ENCODE measurements at places on chromosomes 2 and 18.
A peak's percentile ranks its signal among the peaks of the same experiment; 100 is the strongest.

DNA sequence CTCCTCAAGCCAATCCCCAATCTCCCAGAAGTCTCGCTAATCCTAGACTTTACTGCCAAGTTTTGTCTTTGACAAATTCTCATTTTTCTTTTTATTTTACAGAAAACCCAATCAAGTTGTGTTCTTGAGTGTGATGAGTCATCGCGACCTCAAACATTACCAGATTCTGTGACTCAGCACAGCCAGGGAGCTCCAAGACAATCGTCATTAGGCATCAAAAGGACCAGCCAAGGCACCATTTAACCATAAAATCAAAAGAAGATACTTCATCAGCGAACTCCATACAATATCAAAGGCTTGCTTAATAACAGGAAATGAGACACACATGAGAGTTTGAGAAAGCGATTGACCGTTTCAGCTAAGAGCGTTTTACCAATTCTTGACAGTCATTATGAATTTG lies 146.2 kb upstream of the AGAP1 start:
- peak; percentile 88 for DNase-seq

DNA sequence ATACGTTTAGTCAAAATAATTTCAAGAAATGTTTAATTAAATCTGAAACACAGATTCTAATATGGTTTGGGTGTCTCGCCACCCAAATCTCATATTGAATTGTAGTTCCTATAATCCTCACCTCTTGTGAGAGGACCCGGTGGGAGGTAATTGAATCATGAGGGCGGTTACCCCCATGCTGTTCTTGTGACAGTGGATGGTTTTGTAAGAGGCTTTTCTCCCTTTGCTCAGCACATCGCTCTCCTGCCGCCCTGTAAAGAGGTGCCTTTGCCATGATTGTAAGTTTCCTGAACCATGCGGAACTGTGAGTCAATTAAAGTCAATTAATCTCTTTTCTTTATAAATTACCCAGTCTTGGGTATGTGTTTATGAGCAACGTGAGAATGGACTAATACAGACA lies 1045.1 kb upstream of the POU3F3 start:
- DNase-seq, result no peak

GRCh38 chr2:173311844-173312606 lies 42.6 kb upstream of the CDCA7 start:
- no peak for DNase-seq

- no peak for DNase-seq
Observed at GRCh38 chr18:48342581-48342980, 66.6 kb downstream of the ZBTB7C start.

DNA sequence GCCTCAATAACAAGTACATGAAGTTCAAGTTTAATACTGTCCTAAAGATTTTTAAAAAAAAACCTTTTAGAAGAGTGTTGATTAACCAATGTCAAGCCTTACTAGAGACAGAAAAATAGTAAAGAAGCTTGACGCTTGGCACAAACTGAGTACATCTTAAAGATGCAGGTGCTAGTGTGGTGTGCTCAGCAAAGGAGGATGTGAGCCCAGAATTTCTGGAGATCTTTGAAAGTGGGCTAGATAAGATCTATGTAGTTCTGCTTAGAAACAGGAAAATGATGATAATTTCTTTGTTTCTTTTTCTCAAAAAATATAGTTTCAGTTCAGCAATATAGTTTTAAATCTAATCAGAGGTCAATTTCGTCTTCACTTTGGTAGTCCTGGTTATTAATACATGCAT lies 118.3 kb upstream of the KLHL14 start:
- no peak for DNase-seq

DNA sequence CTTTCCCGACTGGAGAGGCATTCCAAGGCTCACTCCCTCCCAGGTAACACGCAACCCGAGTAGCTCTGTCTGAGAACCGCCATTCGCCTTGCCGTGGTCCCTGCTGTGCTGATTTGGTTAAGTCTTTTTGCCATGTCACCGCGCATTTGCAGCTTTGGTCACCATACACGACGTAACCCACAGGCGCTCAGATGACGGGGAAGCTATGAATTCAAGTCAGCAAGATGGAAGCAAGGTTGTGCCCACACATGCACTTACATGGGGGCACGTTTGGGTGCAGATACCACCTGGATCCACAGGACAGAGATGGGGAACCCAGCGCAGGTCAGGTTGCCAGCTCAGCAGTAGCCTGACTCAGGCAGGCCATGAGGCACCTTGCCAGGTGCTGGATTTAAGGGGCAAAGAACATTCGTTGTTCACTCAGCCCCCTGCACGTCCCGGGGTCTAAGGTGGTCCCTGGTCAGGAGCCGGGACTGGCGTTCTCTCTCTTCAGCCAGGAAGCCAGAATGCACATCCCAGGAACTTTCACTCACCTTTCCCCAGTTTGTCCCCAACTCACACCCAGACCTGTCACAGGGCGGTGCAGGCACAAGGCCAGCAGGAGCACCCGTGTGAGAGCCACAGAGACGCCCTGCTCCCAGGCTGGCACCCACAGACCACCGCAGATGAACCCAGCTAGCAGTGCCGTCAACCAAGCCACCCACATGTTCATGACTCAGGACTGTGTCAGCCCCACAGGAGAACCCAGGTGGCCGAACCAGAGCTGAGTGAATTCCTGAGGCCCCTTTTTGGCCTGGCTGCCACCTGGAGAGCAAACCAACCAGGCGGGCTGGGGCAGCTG lies 19.9 kb downstream of the SNED1 start:
- DNase-seq, result no peak

DNA sequence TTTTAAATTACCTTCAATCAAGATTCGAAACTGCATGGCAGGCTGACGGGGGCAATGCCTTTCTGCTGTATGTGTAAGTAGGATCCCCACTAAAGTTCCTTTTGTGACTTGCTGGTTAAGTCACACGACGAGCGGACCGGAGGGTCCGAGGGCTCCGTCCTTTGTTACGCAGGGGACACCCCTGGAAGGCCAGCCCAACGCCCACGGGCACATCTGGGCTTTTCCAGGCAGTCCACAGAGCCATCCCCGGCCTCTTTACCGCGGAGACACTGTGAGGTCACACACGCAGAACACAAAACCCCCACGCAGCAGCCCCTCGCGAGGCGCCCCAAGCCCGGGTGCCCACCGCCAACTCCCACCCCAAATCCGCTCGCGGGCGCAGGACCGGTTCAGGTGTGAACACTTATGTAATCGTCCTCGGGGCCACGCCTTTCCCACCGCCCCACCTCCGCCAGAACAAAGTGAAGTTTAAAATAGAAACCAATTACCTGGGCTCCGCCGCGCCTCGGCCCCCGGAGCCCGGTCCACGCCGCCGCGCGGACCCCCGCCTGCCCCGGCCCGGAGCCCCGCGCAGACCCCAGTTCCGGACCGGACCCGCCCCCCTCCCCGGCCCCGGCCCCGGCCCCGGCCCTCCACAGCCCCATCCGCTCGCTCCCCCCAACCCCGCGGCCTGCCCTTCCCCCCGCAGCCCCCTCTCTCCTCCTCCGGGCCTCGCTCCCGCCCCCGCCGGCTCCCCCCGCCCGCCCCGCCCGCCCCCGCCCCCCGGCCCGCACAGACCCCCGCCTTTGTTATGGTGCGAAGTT lies 4.2 kb downstream of the ZNF516 start:
- DNase-seq, result peak; percentile 49

- no peak for DNase-seq
Observed at GRCh38 chr2:26273501-26273900, 28.8 kb downstream of the HADHB start.

GRCh38 chr2:88615822-88616221 lies 11.4 kb downstream of the EIF2AK3 start:
- DNase-seq, result no peak

GRCh38 chr2:179266271-179266670 lies 1.6 kb upstream of the SESTD1 start:
- peak; percentile 10 for DNase-seq

DNA sequence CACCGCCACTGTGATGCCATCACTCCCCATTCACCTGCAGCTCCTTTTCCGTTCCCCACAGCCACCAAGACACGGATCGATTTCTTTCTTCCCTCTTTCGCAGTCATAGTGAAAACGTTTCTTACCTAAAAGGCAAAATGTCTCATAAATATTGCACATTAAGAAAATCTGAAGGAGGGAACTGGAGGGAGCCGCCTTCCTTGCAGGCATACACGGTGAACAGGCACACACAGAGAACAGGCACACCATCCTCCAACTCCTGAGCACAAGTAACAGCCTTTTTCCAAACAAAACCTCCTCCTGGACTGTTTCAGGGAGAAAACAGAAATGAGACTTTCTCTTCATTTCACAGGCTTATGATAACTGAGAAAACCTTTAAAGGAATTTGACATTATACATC lies 17.0 kb downstream of the MRPS5 start:
- no peak for DNase-seq

DNA sequence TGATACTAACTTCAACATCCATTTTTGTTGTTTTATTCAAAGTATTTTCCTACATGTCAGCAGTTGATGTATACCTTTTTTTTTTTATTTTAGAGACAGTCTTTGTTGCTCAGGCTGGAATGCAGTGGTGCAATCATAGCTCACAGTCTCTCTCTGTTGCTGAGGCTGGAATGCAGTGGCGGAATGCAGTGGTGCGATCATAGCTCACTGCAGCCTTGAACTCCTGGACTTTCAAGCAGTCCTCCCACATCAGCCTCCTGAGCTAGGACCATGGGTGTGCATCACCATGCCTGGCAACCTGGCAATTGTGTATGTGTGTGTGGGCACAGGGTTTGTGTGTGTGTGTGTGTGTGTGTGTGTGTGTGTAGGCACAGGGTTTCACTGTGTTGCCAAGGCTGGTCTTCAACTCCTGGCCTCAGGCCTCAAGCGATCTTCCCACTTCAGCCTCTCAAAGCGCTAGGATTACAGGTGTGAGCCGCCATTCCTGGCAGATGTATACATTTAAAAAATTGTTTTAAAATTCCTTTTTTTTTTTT lies 24.8 kb downstream of the SANBR start:
- peak; percentile 16 for DNase-seq

GRCh38 chr18:68041327-68041726 lies 524.8 kb upstream of the DSEL start:
- no peak for DNase-seq

- peak; percentile 73 for DNase-seq
Observed at GRCh38 chr2:203623096-203623495, 83.3 kb upstream of the CD28 start.

DNA sequence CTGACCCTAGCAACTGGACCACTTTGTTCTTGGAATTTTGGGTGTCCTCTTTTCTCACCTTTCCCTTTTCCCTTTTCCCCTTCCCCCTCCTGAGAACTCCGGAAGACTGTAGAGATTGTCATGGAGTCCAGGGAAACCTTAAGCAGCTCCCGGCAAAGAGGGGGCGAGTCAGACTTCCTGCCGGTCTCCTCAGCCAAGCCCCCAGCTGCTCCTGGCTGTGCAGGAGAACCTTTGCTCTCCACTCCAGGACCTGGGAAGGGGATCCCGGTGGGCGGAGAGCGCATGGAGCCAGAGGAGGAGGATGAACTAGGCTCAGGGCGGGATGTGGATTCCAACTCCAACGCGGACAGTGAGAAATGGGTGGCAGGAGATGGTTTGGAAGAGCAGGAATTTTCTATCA lies 20.5 kb downstream of the SETBP1 start:
- no peak for DNase-seq

DNA sequence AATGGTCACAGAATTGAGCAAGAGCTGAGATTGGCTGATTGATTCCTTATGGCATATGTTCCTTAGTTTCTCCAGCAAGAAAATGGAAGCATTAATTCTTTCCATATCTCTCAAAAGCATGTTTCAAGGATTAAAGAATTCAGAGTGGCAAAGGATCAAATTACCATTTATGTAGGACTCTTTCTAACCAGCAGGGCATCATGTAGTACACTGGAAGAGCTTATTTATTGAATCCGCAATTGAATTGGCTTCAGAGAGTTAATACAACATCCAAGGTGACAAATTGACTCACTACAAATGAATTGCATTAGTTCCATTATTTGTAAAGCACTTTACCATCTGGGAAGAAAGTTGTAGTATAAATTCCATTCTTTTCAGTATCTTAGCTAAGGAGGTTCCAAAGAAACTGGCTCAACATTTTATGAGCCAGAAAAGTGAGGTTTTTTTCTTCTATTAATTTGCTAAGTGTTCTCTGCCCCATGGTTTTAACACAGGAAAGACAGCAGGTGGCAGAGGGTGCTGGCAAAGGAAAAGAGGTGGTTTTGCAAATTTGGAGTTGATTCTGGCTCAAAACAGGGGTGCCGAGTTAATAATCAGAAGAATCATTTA lies 409.9 kb downstream of the MTX2 start:
- no peak for DNase-seq

DNA sequence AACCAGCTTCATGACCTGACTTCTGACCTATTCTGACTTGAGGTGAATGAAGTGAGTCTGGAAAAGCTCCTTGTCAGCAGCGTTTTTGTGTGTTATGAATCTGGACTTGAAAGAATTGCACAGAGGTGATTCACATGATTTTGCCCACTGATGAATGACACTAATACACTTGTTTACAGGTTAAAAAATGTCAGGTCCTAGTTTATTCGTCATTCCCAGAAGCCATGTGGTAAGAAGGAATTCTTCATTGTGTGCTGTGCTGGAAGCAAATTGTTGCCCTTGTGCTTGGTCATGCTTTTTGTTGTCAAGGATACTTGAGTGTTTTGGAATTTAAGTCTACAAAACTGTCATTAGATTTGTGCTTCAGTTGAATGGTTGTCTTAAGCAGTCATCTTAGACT lies 15.5 kb downstream of the SEC11C start:
- DNase-seq, result peak; percentile 93

GRCh38 chr2:1673160-1673944 lies 71.0 kb downstream of the PXDN start:
- DNase-seq, result no peak

GRCh38 chr2:141499123-141499522 lies 631.7 kb downstream of the LRP1B start:
- DNase-seq, result no peak

- DNase-seq, result no peak
Observed at GRCh38 chr2:219578811-219579613, 6.9 kb downstream of the INHA start.

DNA sequence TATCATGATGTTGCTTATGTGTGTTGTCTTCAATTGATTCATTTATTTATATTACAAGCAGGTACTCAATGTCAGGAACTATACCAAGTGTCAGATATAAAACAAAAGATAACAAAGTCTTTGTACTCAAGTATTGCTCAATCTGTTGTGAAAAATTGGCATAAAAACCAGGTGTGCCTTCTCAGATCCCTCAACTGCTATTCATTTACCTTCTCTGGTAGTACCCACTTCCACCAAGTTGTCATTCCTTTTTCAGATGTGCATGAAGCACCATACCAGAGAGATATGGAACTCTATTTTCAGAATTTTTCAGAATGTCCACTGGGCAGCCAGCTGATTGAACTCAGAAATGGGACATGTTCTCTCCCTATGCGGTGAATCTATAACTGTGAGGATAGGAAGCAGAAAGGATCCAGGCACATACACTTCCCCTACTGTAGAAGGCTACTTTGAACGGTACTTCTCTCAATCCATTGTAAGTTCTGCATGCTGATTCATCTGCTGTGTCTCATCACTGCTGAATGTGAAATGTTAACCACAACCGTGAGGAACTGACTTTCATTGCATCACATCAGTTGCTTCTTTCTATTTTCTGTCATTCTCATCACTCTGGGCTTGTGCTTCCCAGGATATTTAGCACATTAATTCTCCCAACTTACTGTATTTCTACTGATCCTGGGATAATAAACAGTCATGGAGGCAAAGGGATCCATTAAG lies 1621.3 kb downstream of the SUCLG1 start:
- peak; percentile 64 for DNase-seq

GRCh38 chr2:70984228-70984575 lies 5.8 kb downstream of the ANKRD53 start:
- no peak for DNase-seq

Data from astrocyte of the hippocampus (primary cell).